ENCODE measurements at places on chromosomes 3 and 15.

- DNase-seq: no peak
These were observed 37.0 kb downstream of the ZNF710 start for GRCh38 chr15:90037961-90038631.

GRCh38 chr3:119236756-119237155 is 3.9 kb downstream of the B4GALT4 start:
- DNase-seq: no peak

GRCh38 chr15:90585863-90586262 is 56.1 kb downstream of the CRTC3 start:
- no peak for DNase-seq

DNA sequence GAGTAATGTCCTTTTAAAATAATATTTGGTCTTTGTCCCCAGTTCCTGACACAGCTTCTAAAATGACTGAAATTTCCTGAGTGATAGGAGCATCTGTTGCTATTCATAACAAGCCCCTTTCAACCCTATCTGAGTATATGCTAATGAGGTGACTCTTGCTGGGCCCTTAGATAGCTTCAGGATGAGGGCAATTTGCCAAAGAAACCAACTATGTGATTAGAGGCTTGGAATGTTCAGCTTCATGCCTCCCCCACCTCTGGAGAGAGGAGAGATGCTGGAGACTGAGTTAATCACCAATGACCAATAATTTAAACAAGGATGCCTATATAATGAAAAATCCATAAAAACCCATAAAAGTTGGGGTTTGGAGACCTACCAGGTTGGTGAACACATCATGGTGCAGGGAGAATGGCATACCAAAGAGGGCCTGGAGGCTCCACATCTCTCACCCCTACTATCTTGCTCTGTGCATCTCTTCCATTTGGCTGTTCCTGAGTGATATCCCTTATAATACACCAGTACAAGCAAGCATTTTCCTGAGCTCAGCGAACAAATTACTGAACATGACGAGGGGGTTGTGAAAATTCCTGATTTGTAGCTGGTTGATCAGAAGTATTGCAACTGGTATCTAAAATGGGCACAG is 189.2 kb downstream of the ECT2 start:
- peak; percentile 78 for DNase-seq

DNA sequence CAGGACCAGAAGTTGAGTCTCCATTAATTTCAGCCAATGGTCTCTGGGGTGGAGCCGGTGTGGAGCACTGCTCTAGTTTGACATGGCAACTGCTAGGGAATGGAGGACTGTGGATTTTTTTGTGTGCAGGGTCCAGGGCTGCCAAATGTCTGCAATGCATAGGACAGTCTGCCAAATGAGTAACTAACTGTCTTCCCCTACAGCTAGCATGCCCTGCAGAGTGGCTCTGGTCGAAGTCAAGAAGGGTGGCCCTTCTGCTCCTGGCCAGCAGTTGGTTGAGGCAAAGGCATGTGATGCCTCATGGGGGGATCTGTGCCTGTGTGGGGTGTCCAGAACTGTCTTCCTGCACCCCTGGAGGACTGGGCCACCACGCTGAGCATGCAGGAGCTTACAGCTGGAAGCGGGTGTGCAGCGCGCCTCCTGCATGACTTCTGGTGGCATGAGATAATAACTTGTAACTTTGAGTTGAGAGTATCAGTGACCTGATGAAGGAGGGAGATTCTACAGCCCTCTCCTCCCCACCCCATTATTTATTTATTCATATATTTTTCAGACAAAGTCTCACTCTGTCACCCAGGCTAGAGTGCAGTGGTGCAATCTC is 4.6 kb downstream of the TPRA1 start:
- no peak for DNase-seq

DNA sequence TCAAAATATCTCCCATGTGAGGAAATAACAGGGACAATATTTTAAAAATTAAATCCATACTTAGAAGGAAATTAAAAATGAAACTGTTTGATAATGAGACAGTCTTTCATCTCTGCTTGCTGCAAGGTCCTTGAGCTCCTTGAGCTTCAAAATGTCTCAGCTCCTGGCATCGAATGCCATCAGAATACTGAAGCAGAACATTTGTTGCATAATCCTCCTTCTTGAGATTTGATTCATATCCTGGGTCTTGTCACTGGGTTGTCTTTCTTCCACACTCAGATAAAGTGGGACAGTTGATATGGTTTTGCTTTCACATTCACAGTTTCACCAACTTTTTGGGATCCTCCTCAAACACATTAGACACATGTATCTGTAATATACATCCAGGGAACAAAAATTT is 27.8 kb downstream of the COL8A1 start:
- DNase-seq: peak; percentile 51

GRCh38 chr3:73007992-73008712 is 11.5 kb downstream of the PPP4R2 start:
- no peak for DNase-seq

DNA sequence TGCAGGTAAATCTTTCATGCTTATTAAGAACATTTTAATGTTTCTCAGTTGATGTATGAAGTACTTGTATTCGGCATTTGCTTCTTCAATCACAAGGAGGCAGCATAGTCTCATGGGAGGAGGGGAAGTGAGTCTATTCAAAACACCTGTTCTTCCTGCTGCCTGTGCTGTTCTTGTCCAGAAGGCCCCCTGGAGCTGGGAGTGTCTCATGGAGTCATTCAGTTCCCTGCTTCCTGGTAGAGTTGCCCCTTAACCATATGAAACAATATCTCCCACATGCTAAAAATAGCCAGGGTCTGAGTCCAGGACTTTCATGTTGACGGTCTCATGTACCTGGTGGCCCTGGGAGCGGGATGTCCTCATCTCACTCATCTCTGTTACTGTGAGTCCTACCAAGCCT is 15.5 kb upstream of the PPP1R2 start:
- peak; percentile 47 for DNase-seq

DNA sequence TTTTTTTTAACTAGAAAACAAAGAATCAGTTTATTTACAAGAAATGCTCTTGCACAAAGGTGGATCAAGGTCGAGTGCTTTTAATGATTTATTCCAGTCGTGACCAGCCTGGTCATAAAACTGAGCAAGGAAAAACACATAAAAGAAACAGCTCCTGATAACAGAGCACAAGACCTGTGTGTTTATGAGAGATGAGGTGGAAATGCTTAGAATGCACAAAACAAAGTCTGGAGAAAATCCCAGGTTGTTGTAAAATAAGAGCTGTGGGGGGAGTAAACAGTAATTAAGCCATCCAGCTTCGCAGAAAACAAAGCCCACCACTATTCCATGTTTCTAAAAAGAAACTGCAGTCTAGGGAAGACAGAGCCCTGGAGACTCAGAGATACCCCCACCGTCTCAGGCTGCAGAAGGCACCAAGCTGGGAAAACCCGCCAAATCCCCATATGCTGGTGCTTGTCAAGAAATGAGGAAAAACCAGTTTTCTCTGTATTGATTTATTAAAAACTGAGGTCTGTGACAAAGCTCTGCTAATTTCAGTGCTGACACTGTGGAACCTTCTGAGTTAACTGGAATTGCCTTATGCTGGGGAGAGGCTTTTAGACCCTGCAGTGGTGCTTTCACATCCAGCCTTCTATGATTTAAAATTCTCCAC is 139.3 kb downstream of the ADAMTS17 start:
- DNase-seq: no peak

Measured in kidney glomerular epithelial cell (primary cell).